ENCODE measurements at places on chromosomes 4 and X.

GRCh38 chr4:24979554-24979953, 51.2 kb downstream of the LGI2 start:
- DNase-seq = no peak

DNA sequence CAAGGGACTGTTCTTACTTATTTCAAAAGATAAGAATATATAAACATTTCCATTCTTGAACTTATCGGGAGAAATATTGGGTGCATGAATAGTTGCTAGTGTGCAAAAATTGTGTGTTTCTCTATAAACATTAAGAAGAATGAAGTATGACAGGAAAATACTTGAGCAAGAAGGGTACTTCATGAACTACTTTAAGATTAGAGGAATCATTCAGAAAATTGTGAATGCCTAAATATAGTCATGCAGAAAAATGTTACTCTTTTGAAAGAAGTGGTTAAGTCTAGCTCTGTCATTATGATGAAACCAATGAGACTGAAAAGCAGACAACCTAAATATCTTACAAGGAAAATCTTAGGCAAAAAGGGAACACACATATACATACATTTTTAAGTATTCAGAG, 207.8 kb upstream of the PCDH18 start:
- no peak for DNase-seq

GRCh38 chr4:139889264-139889663, 223.6 kb downstream of the MGST2 start:
- no peak for DNase-seq

DNA sequence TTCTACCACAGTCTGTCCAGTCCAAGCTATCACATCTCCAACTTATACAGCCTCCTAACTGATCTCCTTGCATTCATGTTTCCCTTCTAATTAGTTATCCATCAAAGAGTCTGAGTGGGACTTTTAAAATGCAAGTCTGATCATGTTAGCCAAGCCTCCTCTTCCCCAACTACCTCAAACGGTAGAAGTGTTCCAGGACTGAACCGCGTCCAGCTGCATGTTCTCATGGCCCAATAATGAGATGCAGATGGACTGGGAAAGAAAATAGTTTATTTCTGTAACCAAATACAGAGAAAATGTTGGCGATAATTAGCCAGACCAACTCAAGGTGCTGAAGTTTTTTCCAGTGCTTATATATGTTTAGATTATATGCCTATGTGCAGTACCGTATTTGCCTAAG, 46.6 kb upstream of the PPP1R2C start:
- no peak for DNase-seq

GRCh38 chr4:123073650-123074049, 151.3 kb upstream of the NUDT6 start:
- no peak for DNase-seq

DNA sequence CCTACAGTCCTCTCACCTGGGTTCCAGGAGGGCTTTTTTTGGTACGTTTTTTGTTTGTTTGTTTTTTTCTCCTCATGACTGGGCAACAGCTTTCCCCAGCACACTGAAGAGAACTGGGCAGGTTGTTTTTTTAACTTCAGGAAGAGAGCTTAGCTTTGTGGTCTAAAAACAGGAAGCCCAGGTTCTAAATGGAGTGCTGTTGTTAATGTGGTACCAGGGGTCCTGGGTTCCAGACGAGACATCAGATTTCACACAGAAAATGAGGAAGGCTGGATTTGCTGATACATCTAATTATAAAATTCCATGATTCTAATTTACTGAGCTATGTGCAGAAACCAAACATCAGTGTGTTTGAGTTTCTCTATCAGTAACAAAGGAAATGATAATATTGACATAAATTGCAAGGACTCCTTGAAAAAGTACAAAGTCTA, 4.2 kb downstream of the MYOZ2 start:
- DNase-seq = no peak

- DNase-seq = no peak
Measured at GRCh38 chrX:20743046-20743445, 476.3 kb upstream of the RPS6KA3 start.

GRCh38 chr4:165410214-165410613, 31.4 kb downstream of the CPE start:
- no peak for DNase-seq

GRCh38 chr4:170083541-170083940, 6.2 kb downstream of the AADAT start:
- no peak for DNase-seq

GRCh38 chr4:107699466-107700206, 20.4 kb downstream of the PAPSS1 start:
- DNase-seq = no peak

- no peak for DNase-seq
Measured at GRCh38 chr4:8704632-8705031, 112.1 kb downstream of the CPZ start.

DNA sequence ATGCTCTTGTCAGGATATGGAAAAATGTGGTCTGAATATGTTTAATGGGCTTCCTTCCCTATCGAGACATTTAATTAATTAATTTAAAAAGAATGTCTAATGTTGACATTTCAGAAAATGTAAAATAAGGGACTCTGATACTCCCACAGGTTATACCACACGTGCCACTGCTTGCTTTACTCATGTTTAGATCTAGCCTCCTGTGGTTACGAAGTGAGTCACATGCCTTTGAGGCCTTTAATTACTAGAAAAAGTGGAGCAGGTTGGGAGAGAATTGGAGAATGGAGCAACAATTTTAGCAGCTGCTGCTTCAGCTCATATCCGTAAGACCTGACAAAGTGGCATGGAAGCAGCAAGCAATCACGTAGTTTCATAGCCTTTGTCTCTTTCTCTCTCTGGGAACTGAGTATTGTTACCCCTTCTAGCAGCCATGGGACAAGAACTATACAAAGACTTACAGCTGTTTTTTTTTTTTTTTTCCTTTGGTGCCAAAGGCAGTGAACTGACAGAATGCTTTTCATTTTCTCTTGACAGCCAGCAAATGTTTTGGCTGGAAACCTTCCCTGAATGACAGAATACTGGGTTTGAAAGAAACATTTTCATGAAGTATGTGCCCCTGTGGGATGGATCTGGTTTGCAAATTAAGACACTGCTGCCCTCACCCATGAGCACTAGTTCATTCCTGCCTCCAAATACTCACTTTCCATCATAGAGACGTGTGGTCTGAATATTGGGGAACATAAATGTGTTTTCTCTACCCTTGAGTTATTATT, 355.1 kb upstream of the PABPC5 start:
- DNase-seq = no peak

DNA sequence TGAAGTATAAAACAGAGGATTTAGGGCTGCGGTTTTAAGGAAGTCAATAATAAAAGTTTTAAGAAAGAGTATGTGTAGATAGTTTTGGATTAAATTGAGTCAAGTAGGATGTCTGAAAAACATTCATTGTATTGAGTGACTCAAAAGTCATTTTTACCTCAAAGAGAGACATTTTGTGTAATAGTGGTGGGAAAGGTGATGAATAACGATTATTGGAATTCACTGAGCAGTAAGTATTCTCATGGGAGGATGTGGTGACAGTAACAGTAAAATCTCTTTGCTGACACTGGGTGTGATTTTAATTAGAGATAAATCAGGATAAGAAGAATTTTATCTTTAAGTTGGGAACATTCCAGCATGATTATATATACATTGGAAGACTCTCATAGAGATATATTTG, 233.6 kb downstream of the PDHA2 start:
- DNase-seq = no peak

- DNase-seq = no peak
Measured at GRCh38 chr4:69156913-69157312, 57.6 kb downstream of the UGT2B11 start.

GRCh38 chr4:114725066-114725465, 126.5 kb downstream of the UGT8 start:
- DNase-seq = no peak

- no peak for DNase-seq
Measured at GRCh38 chr4:182937268-182938204, 20.4 kb upstream of the DCTD start.

- DNase-seq = no peak
Measured at GRCh38 chr4:126592088-126592487, 1040.7 kb upstream of the INTU start.

- no peak for DNase-seq
Measured at GRCh38 chr4:39066371-39066770, 4.3 kb downstream of the KLHL5 start.

- DNase-seq = no peak
Measured at GRCh38 chrX:33855251-33855650, 276.9 kb downstream of the FAM47A start.

DNA sequence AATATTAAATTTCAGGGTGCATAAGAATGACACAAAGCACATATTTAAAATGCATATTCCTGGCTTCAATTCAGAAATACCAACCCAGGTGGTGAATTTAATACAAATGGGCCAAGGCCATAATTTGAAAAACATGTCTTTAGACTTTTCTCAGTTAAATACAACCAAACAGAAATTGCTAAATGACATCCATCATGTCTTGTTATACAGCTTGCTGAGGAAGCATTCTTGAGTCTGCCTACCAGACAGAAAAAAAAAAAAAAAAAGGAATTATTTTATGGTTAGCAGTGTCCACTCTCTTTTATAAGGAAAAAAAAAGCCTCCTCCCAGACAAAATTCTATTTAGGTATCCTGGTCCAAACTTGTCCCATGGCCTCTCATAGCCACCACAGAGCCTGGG, 119.1 kb downstream of the PAPSS1 start:
- DNase-seq = no peak

DNA sequence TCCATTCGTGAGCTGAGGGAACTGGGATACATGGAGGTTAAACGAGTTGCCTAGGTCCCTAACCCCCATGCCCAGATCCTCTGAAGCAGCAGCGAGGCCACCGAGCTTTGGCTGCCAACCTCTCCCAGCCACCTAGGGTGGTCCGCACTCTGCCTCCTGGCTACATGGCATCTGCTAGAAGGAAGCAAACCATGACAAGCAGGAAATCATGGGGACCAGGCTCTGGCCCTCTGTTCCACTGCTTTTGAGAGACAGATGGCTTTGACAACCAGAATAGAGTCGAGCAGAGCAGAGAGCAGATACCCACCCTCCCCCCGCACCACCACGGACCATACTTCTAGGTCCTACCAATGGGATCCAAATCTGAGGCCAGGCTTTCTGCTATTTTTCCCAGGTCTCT, 37.5 kb upstream of the NKRF start:
- DNase-seq = no peak

DNA sequence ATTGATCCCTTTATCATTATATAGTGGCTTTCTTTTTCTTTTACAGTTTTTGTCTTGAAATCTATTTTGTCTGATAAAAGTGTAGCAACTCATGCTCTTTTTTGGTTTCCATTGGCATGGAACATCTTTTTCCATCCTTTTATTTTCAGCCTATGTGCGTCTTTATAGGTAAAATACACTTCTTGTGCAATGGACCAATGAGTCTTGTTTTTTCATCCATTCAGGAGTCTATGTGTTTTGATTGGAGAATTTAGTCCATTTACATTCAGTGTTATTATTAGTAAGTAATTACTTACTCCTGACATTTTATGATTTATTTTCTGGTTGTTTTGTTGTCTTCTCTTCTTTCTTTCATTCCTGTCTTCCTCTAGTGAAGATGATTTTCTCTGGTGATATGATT, 66.4 kb upstream of the IL2 start:
- no peak for DNase-seq

GRCh38 chrX:81304563-81304962, 102.7 kb downstream of the SH3BGRL start:
- no peak for DNase-seq

Data from activated CD8-positive, alpha-beta memory T cell treated with anti-CD3 and anti-CD28 coated beads for 4 hours (primary cell).